ENCODE measurements at places on chromosomes 5 and 9. TPM values are rescaled to one million over a fixed set of nuclear protein-coding genes. Genes with fewer than 3 reads are reported as not detected.

GRCh38 chr5:137858223-137858916 lies 9.3 kb upstream of the MYOT start:
- no peak for DNase-seq

DNA sequence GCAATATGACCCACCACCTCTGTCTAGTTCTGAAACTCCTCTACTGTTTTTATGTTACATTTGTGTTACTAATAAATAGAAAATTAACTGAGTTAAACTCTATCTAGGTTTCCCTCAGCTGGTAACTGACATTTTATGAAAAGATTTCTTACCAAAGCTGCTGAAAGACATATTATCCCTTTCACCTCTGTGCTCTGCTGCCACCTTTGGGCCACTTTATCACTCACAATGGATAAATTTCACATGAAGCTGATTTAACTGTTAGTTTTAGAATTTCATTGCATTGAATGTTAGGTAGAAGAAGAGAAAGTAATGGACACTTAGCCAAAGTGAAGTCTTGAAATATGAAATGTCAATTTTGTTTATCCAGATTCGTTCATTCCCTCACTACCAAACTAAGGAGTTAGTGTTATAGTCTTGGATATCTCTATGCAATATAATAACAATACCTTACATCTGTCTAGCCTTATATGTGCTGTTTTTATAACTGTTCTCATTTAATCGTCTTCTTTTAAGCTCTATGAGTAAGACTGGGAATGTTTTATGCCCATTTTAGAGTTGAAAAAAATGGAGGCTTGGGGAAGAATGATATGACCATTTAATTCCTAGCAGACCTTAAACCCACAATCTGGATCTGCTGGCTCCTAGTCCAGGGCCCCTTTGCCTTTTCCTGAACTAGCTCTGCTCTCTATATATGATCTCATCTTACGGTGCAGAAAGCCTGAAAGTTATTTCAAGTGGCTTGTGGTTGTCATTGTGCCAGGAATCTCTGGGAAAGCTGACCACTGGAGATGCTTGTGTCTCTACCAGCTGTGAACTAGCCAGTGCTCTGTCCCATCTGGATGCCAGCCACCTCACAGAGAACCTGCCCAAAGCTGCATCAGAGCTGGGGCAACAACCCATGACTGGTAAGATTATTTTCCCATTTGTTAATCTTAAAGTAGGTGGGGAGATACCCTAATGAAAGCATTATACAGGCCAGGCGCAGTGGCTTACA lies 97.1 kb downstream of the GOLPH3 start:
- peak; percentile 42 for DNase-seq

Gene SPINK4
- total RNA-seq, result not detected

Gene TGFBI
- total RNA-seq, result 49.3 TPM

GRCh38 chr9:135864447-135865049 lies 42.8 kb downstream of the CAMSAP1 start:
- DNase-seq, result peak; percentile 63

- DNase-seq, result no peak
These were observed 292.3 kb downstream of the SLF1 start for GRCh38 chr5:94910721-94911120.

Gene CRHBP
- total RNA-seq, result 26.4 TPM

Gene TAF11L5
- total RNA-seq, result not detected

- no peak for DNase-seq
These were observed 575.3 kb upstream of the MEF2C start for GRCh38 chr5:89458332-89458656.

DNA sequence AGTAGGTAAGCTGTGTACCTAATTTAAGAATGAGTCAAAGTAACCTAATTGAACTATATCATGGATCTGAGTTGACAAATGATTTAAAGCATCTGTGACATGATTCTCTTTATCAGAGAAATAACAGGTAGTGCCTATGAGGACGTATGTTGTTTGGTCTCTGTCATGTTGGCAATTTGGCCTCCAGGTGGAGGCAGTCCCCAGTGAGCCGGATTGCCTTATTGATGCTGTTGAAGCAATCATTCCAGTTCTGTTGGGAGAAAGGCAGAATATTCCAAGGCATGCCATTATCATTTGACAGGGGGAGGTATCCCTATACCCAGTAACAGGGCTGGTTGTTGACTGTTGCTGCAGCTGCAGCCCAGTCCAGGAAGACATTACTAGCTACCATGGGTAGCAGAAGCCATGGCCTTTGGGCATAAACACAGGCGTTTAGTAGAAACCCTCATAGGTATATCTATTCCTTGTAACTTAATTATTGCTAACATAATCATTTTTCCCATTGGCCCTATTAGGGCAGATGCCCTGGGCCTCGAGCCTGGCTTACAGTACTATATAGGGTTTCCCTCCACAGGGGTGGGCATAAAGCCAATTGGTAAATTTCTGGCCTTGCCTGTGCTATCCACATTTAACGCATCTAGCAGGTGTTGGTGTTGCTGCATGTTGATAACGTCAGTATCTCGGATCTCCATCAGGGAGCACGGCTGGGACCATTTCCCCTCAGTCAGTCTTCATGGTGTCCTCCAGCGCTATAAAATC lies 12.2 kb upstream of the SLC22A4 start:
- DNase-seq, result peak; percentile 35

Gene SOX30
- total RNA-seq, result not detected

Gene ZNF483
- 0.53 TPM for total RNA-seq

- DNase-seq, result no peak
These were observed 53.1 kb downstream of the SLC44A1 start for GRCh38 chr9:105297442-105298075.

Data from left lobe of liver (tissue), 2 donors.